RKO (cell line): ENCODE measurements at places on chromosomes 12 and 14.

- no peak for DNase-seq
Observed at GRCh38 chr14:51660741-51661140, 9.0 kb downstream of the FRMD6 start.

- DNase-seq = no peak
Observed at GRCh38 chr12:3633396-3633795, 119.5 kb downstream of the CRACR2A start.

DNA sequence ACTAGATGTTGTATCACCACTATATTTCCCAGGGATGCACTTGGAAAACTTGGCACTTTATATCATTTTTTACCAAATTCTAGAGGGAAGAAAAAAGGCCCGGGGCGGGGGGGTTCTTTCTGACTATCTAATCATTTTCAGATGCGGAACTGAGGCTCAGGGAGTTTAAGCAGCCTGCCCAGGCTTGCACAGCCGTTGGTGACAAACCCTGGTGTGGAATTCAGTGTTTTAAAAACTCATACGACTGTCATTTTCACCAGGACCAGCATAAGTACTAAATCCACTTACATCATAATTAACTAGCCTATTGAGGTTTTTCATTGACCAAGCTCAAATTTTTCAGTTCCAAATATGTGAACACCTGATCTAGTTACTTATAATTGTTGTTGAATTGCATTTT lies 181.0 kb downstream of the IPO8 start:
- no peak for DNase-seq

- no peak for DNase-seq
Observed at GRCh38 chr12:131907379-131908091, 13.1 kb downstream of the ULK1 start.

DNA sequence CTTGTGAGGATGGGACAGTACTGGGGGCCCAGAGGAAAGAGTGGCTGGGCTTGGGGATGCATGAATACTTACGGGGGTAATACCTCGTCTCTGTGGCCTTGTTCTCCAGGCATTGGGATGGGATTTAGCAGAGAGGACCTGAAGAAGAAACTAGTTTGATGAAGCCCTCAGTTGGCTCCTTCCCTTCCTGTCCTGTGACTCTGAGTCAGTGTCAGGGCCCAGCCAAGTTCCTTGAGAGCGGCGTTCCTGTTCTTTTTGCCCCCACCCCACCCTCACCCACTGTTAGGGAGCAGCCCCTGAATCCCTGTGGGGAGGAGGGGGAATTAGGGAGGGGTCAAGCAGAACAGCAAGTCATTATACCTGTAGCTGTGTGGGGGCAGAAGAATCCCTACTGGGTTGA lies 5.2 kb upstream of the LRP1-AS start:
- DNase-seq = no peak

GRCh38 chr14:53458368-53458814 lies 305.3 kb upstream of the DDHD1 start:
- no peak for DNase-seq

- DNase-seq = no peak
Observed at GRCh38 chr14:89955022-89955744, 544 bp upstream of the TDP1 start.

GRCh38 chr12:6211421-6211869 lies 11.2 kb downstream of the CD9 start:
- no peak for DNase-seq

- no peak for DNase-seq
Observed at GRCh38 chr12:103422328-103422727, 73.4 kb downstream of the C12orf42 start.

DNA sequence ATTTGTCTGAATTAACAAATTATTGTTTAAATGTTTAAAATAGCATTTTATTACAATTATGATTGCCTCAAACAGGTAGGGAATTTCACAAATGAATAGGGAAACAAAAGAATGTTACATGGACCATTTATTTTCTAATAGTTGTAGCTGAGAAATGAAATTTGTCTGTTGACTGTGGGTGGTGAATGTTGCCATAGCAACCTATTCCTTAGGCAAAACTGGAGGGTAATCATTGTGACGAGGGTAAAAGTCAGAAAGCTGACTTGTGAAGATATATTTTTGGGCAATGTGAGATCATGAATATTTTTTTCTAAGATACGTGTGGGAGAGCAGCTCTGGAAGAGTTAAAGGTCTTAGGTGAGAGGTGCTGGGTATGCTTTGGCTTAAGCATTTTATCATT lies 24.2 kb upstream of the CLEC14A start:
- no peak for DNase-seq

- no peak for DNase-seq
Observed at GRCh38 chr14:103859416-103860202, 12.2 kb upstream of the PPP1R13B start.

GRCh38 chr14:68392393-68393141 lies 400.3 kb downstream of the ZFP36L1 start:
- no peak for DNase-seq

GRCh38 chr14:79758985-79759384 lies 452.3 kb downstream of the DIO2 start:
- DNase-seq = no peak

DNA sequence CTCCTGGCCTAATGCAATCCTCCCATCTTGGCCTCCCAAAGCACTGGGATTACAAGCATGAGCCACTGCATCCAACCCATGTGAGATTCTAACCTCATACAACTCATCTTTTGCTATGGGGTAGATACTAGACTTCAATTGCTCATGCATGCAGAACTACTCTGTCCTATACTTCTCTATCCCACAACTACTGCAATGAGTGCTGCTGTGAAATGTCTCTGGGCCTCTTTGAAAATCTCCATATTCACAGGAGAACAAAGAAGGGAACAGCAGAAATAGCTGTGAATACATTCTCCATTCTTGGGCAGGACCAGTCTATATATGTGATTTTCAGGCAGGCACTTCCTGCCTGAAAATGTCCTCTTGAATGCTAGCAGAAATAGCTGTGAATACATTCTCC lies 220.7 kb upstream of the GRIP1 start:
- DNase-seq = no peak

GRCh38 chr12:119980242-119980641 lies 8.8 kb upstream of the BICDL1 start:
- no peak for DNase-seq

GRCh38 chr14:32330351-32331111 lies 1.4 kb downstream of the AKAP6 start:
- no peak for DNase-seq

GRCh38 chr14:68957775-68958174 lies 21.3 kb downstream of the ACTN1 start:
- DNase-seq = no peak

- no peak for DNase-seq
Observed at GRCh38 chr14:87785897-87786296, 207.1 kb downstream of the GALC start.
